Stimulated activated CD4-positive, alpha-beta T cell treated with anti-CD3 and anti-CD28 coated beads, Interleukin-15, amount 100 ng/mL, for 1 hour (primary cell): ENCODE measurements at places on chromosomes 2 and 18.

- no peak for DNase-seq
These were observed 361.1 kb upstream of the SLC14A2 start for GRCh38 chr18:45253973-45254708.

DNA sequence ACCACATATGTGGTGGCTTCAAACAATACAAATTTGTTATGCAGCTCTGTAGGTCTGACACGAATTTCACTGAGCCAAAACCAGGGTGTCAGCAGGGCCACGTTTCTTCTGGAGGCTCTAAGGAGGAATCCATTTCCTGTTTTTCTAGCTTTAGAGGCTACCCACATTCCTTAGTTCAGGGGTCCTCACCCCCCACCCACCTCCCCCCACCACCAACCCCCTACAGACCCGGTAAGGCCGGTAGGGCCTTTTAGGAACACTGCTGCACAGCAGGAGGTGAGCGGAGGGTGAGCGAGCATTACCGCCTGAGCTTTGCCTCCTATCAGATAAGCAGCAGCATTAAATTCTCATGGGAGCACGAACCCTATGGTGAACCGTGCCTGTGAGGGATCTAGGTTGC, 10.6 kb upstream of the SLC39A10 start:
- no peak for DNase-seq

GRCh38 chr18:2981212-2981728, 31.7 kb downstream of the LPIN2 start:
- no peak for DNase-seq

GRCh38 chr2:14425869-14426268, 206.6 kb upstream of the LRATD1 start:
- DNase-seq = no peak

DNA sequence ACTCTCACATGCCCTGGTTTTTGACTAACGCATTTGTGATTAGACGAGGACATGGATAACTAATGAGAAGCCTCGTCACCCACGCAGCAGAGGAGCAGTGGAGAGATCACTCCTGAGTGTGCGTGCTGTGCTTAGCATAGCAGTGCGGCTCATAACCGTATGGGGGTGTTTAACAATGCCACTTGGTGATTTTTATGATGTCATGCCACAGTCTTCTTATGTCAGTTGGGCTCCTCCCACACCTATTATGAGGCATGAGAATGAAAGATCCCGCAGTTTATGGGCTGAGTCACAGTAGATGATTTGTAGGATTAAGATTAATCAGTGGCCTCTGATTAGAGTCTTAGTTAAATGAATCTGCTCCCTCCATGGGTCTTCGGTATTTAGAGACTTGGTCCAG, 2.5 kb upstream of the SMIM21 start:
- no peak for DNase-seq

DNA sequence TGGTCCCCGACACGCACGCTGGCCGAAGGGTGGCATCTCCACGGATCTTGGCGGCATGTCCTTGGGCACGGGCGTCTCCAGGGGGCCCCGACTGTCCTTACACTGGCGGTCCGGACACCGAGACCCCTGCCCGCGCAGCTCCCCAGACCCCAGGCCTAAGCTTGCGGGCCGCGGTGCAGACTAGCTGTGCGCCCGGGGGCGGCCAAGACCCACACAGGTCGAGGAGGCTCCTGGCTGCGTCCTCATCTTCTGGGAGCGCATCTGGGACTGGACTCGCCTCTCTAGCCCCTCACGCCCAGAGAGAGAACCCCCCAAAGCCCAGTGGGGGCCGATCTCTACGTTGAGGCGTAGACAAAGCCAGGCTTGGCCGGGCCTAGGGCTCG, 475 bp upstream of the TWIST2 start:
- DNase-seq = no peak

DNA sequence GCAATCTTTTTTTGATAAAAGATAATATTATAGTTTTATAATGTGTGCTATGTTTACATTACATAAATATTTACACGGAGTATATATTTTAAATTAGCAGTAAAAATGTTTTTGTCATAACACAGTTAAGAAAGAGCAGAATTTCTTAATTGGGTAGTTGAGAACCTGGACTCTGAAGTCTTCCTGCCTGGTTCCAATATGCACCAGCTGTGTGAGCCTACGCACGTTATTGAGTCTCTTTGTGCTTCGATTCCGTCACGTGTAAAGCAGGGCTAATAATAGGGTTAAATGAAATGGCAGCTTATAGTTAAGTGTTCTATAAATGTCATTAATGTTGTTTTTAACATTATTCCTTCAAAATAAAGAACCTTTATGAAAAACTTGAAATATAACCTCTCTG, 1.2 kb upstream of the CCDC88A start:
- no peak for DNase-seq

DNA sequence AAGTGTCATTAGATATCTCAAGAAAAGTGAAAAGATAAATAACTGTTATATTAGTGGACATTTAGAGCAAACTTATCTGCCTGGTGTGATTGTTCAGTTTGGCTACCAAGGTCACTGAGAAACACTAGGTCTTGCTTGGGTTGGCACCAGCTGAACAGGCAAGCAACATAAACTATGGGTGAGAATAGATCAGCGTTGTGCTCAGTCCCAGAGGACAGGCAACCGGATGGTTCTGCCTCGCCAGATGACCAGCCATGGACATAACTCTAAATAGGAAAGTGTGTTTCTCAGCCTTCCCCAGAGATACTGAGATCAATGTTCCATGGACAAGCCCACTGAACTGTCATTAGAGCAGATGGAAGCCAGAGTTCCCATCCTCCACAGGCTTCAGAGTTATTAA, 203.4 kb upstream of the VRK2 start:
- no peak for DNase-seq

DNA sequence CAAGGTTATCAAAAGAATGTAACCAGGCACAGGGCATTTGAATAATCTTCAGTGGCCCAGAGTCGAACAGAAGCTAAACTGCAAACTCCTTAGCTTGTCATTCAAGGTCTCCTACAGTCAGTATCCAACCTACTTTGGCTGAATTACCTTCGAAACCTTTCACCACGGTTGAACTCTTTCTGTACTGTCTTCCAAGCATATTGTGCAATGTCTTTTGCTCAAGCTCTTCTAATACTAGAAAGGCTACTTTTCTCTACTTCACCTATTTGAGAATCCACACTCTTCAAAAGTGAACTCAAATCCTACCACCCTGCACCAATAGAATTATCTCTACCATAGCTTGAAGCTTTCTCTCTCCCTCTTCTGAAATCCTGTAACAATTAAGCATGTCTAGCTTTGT, 142.9 kb downstream of the NR4A2 start:
- no peak for DNase-seq

- no peak for DNase-seq
These were observed 175.2 kb downstream of the TNS1 start for GRCh38 chr2:217827430-217828201.

- peak; percentile 95 for DNase-seq
These were observed at the start of gene SPAST for GRCh38 chr2:32063310-32064020. TSS of gene SPAST (plus strand) at chr2:32063556. CDS start at chr2:32063832, 276 bp downstream.

- DNase-seq = no peak
These were observed 30.6 kb upstream of the PPP3R1 start for GRCh38 chr2:68282811-68283418.

GRCh38 chr2:143779021-143779420, 649.8 kb downstream of the ARHGAP15 start:
- DNase-seq = no peak

- DNase-seq = no peak
These were observed 344.4 kb upstream of the SLC39A10 start for GRCh38 chr2:195312662-195313061.

- no peak for DNase-seq
These were observed 10.6 kb upstream of the BIN1 start for GRCh38 chr2:127117603-127118002.

DNA sequence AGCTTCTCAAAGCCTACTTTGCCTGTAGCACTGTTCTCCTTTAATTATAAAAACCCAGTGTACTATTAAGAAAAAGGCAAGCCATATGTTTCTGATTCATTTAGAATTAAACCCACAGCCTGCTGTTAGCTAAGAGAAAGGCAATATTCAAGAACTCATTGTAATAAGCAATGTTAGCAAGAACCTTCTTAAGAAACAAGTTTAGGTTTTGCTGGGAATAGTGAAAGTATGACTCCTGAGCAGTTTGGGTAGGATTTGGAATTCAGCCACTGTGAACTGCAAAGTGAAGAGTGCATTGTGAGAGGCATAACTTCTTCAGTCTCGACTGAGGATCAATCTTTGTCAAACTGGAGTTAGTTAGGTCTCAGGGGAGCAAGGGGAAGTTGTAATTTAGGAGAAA, 206.5 kb upstream of the NT5C1B start:
- no peak for DNase-seq

GRCh38 chr2:28588292-28588670, 92.4 kb downstream of the PLB1 start:
- DNase-seq = no peak

GRCh38 chr18:58135183-58135641, 91.2 kb downstream of the NEDD4L start:
- DNase-seq = no peak

GRCh38 chr2:176085861-176086771, 2.4 kb upstream of the EVX2 start:
- DNase-seq = no peak

DNA sequence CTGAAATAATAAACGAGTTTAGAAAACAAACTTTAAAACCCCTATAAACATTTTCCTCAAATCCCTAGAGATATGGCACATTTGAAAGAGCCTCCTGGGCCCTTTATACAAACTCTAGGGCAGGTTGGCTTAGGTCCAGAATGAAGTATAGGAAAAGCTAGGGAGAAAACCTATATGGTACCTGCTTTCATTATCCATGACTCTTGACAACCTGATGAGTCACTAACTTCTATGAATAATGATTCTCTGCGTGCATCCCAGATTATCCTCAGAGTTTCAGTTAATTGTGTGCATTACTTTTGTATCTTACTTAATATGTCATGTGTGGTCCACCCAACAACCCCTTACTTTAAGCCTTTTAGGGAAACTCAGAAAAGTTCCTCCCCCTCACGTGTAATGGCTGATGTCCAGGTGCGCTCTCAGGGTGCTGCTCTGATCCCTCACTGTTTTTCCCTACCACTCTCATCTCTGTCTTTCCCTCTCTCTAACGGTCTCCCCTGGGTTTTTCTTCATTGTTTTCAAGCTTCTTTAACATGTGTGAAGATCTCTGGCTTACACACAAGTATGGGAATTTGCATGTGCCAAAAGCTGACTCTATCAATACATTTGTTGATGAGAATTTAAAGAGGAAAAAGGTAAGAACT, 78.5 kb downstream of the LRP1B start:
- DNase-seq = no peak

GRCh38 chr2:29053223-29053622, 21.1 kb downstream of the PCARE start:
- DNase-seq = no peak

DNA sequence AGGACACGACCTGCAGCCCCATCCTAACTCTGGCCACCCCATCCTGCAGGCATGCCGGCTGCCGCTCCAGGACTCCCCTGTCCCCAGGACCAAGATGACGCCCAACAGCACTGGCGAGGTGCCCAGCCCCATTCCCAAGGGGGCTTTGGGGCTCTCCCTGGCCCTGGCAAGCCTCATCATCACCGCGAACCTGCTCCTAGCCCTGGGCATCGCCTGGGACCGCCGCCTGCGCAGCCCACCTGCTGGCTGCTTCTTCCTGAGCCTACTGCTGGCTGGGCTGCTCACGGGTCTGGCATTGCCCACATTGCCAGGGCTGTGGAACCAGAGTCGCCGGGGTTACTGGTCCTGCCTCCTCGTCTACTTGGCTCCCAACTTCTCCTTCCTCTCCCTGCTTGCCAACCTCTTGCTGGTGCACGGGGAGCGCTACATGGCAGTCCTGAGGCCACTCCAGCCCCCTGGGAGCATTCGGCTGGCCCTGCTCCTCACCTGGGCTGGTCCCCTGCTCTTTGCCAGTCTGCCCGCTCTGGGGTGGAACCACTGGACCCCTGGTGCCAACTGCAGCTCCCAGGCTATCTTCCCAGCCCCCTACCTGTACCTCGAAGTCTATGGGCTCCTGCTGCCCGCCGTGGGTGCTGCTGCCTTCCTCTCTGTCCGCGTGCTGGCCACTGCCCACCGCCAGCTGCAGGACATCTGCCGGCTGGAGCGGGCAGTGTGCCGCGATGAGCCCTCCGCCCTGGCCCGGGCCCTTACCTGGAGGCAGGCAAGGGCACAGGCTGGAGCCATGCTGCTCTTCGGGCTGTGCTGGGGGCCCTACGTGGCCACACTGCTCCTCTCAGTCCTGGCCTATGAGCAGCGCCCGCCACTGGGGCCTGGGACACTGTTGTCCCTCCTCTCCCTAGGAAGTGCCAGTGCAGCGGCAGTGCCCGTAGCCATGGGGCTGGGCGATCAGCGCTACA, 2.1 kb downstream of the GPBAR1 start:
- DNase-seq = no peak

DNA sequence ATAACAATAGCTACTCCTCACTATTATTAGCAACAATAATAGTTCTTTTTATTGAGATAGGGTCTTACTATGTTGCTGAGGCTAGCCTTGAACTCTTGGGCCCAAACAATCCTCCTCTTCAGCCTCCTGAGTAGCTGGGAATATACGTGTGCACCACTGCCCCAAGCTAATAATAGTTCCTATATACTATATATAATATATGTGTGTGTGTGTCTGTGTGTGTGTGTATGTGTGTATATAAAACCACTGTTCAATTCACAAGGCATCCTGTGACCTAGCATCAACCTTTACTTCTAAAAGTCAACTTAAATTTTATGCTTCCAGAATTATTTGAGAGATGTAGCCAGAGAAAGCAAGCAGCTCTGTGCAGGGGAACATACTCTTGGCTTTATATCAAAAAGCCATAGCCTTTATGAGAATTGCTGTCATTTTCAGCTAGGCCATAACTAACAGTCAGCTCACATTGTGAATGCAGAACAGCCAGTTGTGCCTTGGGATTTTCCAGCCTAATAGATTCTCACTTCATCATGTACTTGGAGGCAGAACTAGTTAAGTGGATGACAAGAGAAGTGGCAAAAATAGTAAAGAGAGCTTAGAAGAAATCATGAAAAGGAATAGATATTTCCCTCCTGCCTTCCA, 665.5 kb downstream of the NYAP2 start:
- no peak for DNase-seq

GRCh38 chr18:78777992-78778391, 201.6 kb upstream of the SALL3 start:
- DNase-seq = no peak

- DNase-seq = no peak
These were observed 105.9 kb upstream of the TGFA start for GRCh38 chr2:70659551-70659950.

DNA sequence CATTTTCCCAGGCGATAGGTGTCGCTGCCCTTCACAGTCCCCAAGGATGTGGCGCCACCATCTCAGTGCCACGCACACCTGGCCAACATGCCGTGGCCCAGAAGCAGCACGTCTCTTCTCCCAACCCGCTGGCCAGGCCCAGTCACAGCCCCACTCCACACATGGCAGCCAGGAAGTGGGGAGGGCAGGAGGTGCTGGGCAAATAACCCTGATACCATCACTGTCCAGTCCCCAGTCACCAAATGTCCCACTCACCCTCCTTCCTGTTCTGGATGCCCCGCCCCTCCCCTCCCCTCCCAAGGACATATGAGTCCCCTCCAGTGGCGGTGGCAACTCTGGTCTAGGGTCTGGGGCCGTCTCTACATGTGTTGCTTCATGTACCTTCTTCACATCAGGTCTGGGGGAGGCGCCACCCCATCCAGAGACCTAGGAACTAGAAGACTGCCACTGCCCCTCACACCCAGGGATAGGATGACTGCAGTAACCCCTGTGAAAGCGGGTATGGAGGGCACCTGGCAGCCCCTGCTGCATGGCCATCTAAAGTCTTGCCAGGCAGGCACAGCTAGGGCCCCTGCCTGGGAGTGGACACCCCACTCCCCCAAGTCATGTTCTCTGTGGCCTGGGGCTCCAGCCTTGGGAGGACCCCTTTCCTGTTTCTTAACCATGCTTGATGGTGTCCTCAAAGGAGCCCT, 7.3 kb upstream of the CAPN10 start:
- no peak for DNase-seq

GRCh38 chr18:34023471-34023870, 201.2 kb downstream of the NOL4 start:
- DNase-seq = no peak
